ENCODE measurements at places on chromosomes 11 and 22.

- DNase-seq: no peak
Observed at GRCh38 chr11:10797001-10797400, 11.7 kb downstream of the EIF4G2 start.

DNA sequence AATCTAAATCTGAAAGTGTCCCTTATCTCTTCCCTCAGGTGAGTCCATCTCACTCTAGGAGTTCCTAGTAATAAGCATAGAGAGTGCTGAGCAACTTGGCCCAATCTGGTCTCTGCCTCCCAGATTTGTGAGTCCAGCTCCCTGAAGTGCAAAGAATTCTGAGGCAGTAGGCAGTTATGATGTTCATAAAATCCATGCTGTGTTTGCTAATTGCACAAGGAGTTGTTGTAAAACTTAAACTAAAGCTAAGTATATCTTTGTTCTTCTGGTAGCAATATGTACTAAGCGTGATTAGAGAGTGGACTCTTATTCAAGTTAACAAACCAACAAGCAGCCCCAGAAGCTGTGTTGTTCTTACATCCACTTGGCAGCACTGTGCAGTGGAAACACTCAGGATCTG lies 7.6 kb upstream of the PTH start:
- DNase-seq: no peak

DNA sequence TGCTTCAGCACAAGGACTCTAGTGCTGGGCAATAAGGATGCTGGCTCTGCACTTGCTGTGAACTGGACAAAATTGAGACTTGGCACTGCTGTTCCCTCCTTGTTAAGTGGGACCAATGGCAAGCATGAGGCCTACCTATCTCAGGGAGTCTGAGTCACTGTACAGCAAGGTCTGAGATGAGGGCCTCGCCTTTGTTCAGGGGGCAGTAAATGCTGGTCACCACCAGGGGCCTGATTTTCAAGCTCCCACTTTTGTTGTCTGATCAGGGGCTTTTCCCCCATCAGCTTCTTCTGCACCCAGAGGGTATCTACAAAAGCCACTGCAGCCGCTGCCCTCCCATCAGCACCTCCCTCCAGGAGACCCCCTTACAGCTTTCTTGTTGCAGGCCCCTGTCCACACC lies 22.8 kb downstream of the DHCR7 start:
- no peak for DNase-seq

GRCh38 chr11:86119077-86119476 lies 50.2 kb upstream of the PICALM start:
- no peak for DNase-seq

DNA sequence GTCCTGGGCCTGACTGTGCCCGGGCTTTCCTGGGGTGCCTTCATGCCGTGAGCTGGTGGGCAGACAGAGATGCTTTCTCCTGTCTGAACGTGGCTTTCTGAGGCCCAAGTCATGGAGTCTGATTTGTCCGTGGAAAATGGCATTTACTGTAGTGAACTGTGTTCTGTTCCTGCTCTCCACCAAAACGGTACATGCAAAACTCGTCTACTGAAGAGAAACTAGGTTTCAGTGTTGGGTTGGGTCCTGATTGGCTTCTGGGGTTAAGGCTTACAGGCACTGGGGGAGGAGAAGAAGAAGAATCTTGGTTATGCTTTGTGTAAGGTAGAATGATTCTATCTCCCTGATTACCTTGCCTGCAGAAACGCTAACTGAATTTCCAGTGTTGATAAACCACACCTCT lies 541.7 kb downstream of the NTM start:
- no peak for DNase-seq

DNA sequence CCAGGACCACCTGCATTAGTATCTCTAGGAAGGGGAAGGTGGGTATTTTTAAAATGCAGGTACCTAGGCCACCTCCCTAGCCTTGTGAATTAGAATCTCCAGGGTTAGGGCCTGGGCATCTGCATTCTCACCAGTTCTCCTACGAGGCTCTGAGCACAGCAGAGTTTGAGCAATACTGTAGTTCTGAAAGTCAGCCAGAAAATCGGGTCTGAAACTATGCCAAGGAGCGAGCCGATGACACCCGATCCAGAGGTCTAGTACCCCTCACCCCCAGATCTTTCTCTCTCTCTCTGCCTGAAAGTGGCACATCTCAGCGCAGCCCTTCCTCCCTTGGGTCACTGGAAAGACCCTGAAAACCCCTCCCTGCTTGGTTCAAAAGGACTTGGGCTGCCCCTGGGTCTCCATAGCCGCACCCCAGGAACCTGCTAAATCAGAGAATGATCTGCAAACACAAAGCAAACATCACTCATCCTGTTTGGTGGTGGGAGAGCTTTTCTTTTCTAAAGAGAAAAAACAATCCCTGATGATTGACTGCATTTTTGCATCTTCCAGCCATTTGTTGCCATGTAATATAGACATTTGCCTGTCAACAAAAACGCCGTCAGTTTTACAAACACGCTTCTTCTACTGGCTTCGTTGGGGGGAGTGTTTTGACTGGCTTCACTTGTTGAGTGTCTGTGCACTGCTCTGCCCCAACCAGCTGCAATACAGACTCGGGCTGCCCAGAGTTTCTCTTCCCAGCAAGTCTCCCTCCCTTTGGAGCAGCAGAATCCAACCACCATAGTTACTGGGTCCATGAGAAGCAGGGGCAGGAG lies 229.9 kb downstream of the MN1 start:
- DNase-seq: no peak

DNA sequence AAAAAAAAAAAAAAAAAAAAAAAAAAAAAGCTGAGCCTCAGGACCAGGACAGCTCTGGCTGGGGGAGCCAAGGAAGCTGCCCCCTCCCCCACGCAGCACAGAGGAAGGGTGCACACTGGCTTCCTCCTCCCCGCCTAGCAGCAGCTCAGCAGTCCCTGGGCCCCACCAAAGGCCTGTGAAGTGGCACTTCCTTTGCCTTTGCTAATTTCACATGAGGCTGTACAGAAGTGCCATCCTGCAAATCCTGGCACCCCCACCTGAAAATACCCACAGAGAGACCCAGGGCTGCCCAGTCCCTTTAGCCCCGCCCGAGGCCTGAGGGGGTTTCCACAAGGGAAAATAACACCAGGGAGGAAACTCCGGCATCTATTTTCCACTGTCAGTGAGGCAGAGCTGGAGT lies 3.9 kb downstream of the RHOG start:
- DNase-seq: peak; percentile 36

GRCh38 chr11:8309862-8310261 lies 46.2 kb upstream of the LMO1 start:
- DNase-seq: peak; percentile 14

DNA sequence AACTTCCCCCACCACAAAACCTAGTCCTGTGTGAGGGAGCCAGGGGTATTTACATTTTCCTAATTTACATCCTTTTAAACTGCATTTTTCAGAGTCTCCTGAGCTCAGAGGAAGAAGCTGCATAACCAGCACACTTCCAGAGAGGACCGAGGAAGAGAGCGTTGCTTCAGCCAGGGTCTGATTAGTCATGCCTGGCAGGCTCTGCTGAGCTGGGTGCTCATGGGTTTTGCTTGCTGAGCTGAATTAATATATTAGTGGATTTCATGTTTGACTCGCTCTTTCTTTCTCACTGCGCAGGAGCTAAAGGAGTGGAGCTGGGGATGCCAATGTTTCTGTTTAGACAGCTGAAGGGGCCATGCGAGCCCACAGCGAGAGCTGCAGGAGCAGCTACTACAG lies 539.3 kb upstream of the B3GAT1 start:
- DNase-seq: no peak

- peak; percentile 32 for DNase-seq
Observed at GRCh38 chr22:30591191-30591587, 521 bp downstream of the PES1 start.

DNA sequence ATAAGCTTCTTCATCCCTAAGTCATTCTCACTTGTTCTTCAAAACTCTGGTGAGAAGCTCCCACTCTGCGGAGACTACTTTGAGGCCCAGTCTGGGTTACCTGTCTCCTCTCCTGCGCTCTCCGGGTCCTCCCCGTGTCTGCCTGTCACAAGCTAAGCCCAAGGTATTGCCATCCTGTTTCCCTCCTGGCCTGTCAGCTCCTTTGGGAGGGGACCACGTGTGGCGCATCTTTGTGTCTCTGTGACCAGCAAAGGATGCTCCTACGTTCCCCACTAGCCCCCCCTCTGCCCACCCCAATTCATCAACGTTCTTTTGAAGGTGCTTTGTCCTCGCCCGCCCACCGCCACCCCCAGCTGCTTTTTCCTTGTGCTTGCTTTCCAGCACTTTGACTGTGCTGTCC lies 31.8 kb upstream of the FBLN1 start:
- no peak for DNase-seq

GRCh38 chr11:9922806-9923205 lies 258.9 kb downstream of the SWAP70 start:
- no peak for DNase-seq

GRCh38 chr11:113131036-113131775 lies 170.0 kb downstream of the NCAM1 start:
- DNase-seq: no peak

- no peak for DNase-seq
Observed at GRCh38 chr11:1618231-1618630, 3.7 kb downstream of the KRTAP5-4 start.

- no peak for DNase-seq
Observed at GRCh38 chr11:119566319-119566718, 143.3 kb upstream of the THY1 start.

DNA sequence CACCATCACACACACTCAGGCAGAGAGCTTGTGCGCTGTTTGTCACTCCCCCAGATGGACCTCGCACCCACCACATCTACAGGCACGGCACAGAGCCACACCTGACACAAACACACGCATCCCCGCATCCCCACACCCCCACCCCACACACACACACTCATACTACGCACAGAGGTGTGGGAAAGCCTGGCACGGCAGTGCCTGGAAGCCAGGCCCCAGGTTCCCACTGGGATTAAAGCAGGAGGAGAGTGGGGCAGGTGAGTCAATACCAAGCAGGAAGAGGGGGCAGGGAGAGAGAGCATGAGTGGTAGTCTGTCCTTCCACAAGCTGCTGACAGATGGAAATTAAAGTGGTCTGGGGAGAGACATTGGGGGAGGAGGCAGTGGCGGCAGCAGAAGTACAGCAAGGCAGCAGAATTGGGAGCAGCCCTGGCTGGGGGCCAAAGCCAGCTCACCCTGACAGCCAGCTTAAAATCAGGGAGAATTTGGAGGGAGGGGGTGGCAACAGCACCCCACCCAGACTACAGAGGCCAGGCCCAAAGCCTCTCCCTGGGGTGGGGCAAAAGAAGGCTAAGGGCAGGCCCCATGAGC lies 20.7 kb downstream of the TNKS1BP1 start:
- DNase-seq: no peak

DNA sequence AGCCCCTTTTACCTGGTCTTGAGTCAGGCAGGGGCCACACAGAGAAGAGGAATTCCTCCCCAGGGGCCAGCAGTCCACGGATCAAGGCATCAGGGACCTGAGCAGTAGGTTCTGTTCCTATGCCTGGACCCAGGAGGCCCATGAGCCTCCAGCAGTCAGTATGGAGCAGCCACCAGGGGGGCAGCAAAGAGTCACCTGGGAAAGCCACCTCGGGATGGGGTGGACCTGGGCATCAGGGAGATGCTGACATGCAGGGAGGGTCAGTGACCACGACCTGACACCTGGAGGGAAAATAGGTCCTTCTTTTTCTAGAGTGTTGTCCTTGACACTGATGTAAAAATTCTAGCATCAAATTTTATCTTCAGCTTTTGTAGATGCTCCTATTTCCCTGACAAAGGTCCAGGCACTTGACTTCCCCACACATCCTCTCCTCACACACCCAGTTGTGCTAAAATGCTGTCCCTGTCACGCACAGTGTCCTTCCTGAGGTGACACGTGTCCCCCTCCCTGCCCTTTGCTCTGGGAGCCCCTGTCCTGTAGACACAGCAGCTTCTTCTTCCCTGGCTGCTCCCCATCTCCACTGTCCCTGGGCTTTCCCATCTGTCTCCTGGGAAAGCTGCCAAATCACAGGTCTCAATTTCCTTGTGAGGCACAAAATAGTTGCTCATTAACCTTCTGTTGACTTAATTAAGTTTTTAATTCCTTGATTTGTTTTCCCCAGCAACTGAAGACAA lies 70.0 kb upstream of the IGLL5 start:
- DNase-seq: no peak

DNA sequence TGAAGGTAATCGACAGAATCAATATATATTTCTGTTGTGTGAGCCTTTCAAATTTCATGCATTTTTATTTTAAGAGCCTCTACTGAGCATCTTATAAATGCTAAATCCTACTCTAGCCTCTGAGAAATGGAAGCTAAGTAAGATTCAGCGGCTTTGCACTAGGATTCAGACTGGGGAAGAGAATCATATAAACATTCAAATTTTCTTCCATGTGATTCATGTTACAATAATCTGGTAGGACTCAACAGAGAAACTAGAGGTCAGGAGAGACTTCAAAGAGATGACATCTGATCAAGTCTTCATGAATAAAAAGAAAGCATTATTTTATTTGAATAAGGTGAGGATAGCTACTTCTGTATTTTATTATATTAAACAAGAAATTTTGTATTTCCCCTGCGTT lies 538.9 kb downstream of the DLG2 start:
- no peak for DNase-seq

DNA sequence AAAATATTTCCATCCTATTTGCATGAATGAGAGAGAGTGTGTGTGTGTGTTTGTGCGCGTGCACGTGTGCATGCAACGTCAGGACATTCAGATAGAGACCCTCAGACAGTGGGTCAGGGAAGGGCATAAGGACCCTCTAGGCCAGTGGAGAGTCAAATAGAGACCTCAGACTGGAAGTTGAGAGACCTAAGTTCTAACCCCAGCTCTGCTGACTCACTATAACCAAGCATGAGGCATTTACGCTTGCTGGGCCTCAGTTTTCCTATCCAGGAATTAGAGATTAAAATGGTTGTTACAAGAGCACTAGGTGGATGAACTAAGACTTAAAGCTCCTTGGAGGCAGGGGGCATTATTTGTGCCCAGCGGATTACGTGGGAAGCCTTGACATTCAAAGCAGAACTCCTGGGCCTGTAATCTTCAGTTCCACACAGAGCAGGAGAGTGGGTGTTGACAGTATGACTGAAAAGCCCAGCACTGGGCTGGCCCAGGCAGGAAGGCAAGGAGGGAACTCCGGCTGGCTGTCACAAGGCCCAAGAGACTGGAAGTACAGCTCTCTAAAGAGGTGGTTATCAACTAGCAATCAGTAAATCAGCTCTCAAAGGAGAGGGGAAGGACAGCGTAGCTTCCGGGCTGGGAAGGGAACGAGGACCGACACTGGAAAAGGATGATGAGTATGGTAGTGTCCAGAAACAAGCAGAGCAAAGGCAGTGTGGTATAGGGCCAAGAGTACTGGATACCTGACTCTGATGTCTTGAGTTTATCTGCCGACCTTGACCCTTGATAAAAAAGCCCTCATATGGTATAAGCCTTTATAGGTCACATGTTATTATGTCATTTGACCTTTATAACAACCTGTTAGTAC lies 9.2 kb downstream of the RHOG start:
- peak; percentile 32 for DNase-seq
